CD4-positive, alpha-beta memory T cell (primary cell): ENCODE measurements at places on chromosomes 7 and 10.

- DNase-seq = no peak
These were observed 314.1 kb upstream of the C7orf33 start for GRCh38 chr7:148276314-148277041.

DNA sequence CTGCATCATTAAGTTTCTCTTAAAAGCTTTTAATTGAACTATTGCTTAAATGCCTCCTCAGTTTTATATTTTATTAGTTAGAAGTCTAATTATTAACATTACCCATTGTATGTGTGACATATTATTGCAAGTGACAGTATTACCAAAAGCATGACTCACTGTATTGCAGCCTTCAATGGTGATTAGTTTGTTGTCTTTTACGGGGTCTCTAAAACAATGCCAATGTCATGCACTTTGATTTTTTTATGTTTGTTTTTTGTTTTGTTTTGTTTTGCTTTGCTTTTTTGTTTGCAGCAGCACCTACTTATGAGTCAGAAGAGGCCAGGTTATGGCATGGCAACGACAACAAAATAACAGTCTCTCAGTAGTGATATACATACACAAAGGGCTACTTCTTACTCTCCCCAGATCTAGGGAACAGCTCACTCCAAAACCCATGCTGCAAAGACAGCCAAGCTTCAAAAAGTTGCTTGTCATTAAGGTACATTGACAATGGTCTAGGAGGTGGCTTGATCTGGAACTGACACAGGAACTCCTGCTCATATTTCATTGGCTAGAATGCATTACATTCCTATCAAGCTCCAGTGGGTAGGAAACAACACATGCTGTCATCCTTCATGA is 293.7 kb upstream of the POM121L12 start:
- DNase-seq = no peak

DNA sequence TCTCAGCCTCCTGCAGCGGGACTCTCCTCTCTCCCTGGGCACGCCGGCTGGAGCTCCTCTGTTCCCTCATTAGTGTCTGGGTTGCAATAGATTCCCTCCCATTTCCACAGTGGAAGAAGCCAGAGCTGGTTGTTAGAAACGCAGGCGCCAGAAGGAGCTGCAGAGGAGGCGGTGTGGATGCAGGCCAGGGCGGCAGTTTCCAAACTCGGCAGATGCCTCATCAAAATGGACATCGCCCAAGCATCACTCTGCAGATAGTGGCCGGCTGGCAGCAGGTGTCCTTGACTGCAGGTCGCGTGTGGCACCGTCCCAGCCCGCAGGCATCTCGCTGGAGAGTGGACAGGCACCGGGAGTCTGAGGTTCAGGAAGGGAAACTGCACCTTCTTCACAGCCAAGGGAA is 201.8 kb downstream of the TCERG1L start:
- no peak for DNase-seq

- DNase-seq = no peak
These were observed 3.1 kb upstream of the GOT1 start for GRCh38 chr10:99433378-99434020.

- no peak for DNase-seq
These were observed 35.5 kb upstream of the PPIF start for GRCh38 chr10:79311581-79312407.

DNA sequence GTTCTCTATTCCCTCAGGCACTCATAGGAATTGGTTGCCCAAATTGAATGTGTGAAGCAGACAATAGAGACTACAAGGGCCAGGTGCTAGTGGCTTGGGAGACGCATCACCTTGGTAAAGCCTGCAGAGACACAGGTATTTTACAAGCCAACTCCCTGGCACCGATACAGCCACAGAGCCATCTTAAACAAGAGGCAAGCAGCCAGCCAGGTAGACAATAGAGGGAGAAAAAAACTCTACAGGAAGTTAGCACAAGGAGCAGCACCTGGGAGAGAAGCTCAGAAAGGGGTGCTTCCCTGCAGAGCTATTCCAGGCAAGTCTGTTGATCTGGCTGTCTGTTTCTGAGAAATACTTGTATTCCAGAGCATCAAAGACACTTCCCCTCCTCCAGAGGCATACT is 43.0 kb upstream of the CDK1 start:
- DNase-seq = no peak

DNA sequence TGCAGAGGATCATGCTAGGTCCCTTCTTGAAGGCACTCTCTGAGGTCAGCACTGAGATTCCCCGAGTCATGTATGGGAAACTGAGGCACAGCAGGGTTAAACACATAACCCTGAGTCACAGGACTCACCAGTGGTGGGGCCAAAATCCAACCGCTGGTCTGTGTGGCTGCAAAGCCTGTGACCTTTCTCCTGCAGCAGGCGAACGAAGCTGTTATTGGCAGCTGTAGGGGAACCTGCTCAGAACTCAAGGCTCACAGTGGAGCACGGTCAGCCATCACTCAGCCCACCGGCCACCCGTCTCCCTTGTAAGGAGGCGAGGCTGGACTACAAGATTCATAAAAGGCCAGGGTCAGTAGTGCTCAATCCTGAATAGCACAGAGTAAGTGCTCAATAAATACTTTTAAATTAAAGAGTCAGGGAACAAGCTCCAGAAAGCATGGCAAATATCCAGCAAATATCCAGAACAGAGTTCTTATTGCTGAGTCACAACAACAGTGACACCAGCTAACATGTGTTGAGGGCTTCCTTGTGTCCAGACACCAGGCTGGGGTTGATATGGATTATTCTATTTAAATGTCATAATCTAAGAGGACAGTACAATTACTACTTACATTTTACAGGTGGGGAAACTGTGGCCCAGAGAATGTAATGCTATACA is 34.9 kb downstream of the CHST15 start:
- DNase-seq = no peak

DNA sequence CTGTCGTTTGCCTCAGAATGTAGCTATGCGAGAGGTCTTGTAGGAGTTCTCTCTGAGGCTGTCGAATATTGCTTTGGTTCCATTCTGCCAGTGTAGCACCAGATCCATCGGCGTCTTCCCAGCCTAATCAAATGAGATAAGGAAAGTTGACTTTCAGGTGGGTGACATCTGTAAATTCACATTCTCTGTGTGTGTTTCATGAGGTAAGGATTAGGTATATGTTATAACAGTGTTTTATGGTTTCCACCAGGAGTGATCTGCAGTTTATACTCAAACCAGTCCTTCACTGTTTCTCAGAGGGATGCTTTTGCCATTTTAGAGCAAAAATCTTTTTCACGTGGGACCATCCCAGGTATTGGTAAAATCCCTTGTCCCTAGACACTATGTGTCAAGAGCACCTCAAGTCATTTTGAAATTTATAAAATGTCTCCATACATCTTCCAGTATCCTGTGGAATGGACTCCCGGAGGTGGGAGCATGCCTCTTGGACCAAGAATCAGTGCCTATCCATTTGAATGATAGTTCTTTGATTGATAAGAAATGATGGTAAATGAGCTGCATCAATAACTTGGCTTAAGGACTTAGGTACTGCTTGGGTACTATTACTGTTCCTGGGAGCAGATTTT is 7.9 kb downstream of the ANKRD1 start:
- DNase-seq = no peak

- DNase-seq = no peak
These were observed 111.1 kb downstream of the CPED1 start for GRCh38 chr7:121099572-121099971.
